ENCODE measurements at places on chromosomes 7 and 10. TPM values are rescaled to one million over a fixed set of nuclear protein-coding genes. Genes with fewer than 3 reads are reported as not detected.
A peak's percentile ranks its signal among the peaks of the same experiment; 100 is the strongest.

DNA sequence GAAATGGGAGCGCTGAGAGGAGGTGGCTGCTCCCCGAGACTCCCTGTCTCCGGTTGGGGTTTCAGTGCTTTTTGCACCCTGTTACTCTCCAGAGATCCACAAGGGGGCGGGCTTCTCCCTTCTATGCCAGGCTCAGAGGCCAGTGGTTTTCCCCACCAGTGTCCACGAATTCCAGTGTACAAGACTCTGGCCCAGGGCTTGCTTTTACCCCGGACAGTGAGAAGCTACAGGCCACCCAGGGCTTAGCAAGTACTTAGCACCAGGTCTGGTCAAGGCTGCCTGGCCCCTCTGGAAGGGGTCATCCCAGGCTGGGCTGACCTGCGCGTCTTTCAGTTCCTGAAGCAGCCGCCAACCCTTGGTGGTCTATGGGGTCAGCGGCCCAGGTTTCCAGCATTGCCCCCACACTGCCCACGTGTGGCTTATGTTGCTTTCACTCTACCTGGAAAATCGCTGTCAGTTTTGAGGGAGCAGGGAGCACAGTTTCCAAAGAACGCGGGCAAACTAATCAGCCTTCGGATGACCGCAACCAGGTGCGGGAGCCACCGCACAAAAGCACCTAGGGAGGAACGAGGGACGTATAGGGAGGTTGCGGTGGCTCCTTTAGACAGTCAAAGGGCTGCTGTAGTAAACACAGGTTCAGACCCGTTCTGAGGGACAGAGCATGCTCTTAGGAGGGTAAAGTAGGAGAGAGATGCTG, 6.8 kb downstream of the CYP26A1 start:
- peaks cover 13% of the 10 kb centered on the region for H3K27me3 ChIP-seq
- DNase-seq, result peak; percentile 94
- peak overlapping the region; percentile 61 for H3K4me3 ChIP-seq
- H3K4me1 ChIP-seq, result peaks cover 25% of the 10 kb centered on the region
- no peak overlapping the region for H3K27ac ChIP-seq

DNA sequence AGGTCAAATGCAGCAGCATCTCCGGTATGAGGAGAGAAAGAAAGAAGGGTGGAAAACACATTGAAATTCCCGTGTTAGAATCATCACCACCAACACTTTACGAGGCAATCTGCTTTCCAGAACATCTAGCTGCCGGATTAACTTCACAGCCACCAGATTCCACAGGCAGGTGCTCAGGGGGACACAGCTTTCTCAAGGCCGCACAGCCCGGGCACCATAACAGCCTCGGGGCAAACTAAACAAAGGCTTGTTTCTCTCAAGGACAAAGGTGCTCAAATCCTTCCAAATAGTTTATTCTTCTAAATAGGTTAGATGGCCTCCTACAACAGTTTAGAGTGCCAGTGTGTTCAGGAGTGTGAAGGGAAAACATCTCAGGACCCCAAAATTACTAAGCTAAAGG, 156.3 kb downstream of the DIP2C start:
- H3K27me3 ChIP-seq, result no peaks in the 10 kb centered on the region
- DNase-seq, result peak; percentile 15
- peaks cover 13% of the 10 kb centered on the region for H3K4me1 ChIP-seq
- no peak overlapping the region for H3K27ac ChIP-seq
- no peaks in the 10 kb centered on the region for H3K36me3 ChIP-seq

- no peak for DNase-seq
- no peak overlapping the region for H3K4me3 ChIP-seq
- H3K4me1 ChIP-seq, result peaks cover 21% of the 10 kb centered on the region
- peaks cover 12% of the 10 kb centered on the region for H3K36me3 ChIP-seq
- H3K27ac ChIP-seq, result no peak overlapping the region
These were observed 1.5 kb upstream of the FAM53B start for GRCh38 chr10:124745673-124746072.

Gene PNLIPRP1
- total RNA-seq, result not detected

Gene NKX6-2
- not detected for total RNA-seq

Data from osteoblast (primary cell).